ENCODE measurements at places on chromosomes 5 and 9.

DNA sequence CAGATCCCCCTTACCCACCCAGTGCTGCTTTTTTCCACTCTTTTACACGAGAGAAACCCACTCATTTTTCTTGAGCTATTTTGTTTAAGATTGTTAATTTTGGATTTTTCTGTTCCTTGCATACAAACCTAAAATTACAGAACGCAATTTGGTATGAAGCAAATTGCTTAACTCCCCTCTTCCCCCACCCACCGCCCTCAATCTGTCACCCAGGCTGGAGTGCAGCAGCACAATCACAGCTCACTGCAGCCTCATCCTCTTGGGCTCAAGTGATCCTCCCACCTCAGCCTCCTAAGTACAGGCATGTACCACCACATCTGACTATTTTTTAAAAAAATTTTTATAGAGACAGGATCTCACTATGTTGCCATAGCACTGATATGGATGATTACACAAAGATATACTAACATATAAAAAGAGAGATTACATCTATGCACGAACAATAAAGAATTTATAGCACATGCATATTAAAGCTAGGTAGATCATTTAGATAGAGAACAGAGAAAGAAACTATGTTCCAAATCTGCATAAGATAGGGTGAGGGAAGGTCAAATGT is 203.6 kb downstream of the PIK3R1 start:
- no peak for DNase-seq

DNA sequence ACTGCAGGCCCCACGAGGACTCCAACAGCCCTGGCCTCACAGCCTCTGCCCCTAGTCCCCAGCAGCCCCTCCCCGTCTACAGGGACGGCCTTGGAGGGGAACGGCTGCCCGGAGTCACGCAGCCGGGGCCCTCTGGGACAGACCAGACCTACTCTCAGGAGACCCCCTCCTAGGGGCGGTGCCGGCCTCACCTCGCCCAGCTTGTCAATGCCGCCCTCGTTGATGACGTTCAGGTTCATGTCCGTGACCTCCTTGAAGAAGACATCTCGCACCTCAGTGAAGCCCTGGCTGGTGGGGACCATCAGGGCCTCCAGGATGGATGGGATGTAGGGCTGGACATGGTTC is 58.6 kb downstream of the LRSAM1 start:
- DNase-seq, result no peak

DNA sequence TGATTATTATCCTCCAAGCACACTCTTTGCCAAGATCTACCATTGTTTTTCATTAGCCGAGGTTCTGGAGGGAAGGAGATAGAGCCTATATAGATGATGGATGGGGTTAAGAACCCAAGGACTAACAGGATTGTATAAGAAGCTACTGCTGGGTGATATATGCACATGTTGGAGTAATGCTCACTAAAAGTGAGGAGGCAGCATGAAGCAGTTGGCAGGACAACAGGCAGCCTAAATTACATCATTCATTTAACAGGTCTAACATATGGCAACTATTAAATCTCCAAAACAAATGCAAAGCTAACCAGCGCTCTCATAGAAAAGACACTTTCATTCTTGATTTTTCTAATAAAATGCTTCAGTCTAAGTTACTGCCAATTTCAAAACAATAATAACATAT is 293.2 kb downstream of the EPB41L4A start:
- DNase-seq, result no peak

DNA sequence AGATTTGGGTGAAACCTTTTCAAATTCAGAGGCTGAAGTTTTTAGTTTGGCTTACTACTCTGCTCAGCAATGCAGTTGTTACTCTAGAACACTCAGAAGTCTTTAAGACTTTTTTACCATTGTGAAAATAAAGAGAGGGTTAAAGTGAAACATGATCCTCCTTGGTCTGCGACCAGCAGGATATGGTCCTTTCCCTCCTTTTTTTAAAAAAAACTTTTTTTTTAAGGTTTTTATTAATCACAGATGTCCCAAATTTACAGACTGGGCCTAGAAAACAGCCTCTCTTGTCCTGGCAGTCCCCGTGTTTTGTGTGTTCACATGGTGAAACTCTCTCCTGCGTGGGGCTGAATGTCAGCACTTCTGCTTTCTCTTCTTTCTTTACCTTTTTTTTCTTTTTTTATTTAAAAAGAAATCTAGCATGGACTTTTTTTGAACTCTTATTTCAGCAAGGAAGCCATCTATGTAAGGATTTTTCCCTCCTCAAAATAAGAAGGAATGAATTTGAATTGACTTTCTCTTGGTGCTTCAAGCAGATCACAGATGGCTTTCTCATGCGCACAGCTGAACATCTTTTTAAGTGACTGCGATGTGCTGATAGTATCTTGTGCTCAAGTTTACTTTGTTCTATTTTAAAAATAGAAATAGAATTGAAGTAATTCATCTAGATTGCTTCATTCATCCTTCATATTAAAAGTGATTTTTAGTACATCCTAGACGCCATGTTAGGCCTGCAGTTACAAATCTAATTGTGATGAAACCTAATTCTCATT is 128.7 kb upstream of the OTULINL start:
- DNase-seq, result no peak

DNA sequence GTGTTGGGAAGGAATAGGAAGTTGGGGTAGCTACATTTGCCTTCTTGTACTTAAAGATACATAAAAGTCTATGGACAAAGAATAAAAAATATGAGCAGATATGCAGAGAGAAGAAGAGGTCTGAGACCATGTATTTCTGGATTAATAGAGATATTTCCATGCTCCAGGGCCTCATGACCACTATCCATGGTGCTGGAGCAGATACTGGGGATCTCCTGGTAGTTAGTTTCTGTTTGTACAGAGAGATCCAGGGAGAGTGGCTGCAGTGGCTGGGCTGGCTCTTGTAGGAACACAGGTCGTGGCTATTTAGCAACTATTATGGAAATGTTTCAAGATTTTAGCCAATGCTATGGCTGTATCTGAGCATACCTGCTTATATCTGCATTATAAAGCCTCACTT is 184.2 kb upstream of the TMEM161B start:
- DNase-seq, result no peak

Data from hepatic stellate cell (primary cell).